Panc1 (cell line): ENCODE measurements at places on chromosomes 3 and 15. TPM values are rescaled to one million over a fixed set of nuclear protein-coding genes. Genes with fewer than 3 reads are reported as not detected.

GRCh38 chr3:165983284-165983683 is 146.1 kb upstream of the BCHE start:
- no peak for DNase-seq

GRCh38 chr15:91879158-91879557 is 25.6 kb downstream of the SLCO3A1 start:
- DNase-seq = no peak

DNA sequence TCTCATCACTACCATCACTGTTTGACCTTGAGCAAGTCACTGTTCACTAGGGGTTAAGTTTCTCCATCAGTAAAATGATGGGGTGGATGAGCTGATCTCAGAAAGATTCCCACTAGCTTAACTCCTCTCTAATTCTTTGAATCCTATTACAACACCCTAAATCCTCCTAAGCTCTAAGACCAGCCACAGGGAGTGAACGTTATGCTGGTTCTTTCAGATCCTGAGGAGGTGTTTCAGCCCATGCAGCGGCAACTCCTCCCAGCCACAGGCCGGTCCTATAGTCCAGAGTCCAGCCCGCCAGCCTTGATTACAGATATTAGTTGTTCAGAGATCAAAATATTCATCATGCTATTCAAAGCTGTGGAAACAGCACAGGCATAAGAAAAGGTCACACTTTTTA is 15.1 kb downstream of the MB21D2 start:
- DNase-seq = no peak

DNA sequence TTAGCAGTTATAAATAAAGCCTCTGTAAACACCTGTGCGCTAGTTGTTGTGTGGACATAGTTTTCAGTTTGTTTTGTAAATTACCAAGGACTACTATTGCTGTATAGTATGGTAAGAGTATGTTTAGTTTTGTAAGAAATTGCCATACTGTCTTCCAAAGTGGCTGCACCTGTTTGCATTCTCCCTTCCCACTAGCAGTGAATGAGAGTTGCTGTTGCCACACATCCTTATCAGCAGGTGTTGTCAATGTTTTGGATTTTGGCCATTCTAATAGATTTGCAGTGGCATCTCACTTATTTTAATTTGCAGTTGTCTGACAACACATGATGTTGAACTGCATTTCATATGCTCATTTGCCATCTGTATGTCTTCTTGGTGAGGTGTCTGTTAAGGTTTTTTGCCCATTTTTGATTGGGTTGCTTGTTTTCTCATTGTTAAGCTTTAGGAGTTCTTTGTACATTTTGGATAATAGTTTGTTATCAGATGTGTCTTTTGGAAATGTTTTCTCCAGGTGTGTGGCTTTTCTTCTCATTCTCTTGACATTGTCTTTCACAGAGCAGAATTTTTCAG is 14.9 kb downstream of the TCAIM start:
- DNase-seq = no peak

The RNF168 gene
- total RNA-seq = 21.3 TPM

- DNase-seq = no peak
These were observed 25.4 kb downstream of the PHLDB2 start for GRCh38 chr3:111884411-111885018.

The IMP3 gene
- 56.0 TPM for total RNA-seq

The CHDH gene
- total RNA-seq = 24.1 TPM

DNA sequence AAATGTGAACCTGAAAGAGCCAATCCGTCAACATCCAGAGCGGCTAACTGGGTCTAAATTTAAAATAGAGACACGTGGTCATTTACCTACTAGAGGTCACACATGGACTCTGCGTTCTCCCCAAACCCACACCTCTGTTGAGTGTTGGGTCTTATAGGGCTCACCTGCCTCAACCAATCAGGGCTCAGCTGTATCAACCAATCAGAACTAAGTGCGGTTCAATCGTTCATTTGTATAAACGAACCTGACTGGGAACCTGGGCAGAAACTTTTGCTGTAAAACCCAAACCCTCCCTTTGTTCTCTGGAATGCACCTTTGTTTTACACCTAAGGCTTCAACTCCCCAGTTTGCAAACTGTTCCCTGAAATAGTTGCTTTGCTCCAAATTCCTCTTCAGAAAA is 8.9 kb downstream of the DNAAF4 start:
- DNase-seq = no peak

DNA sequence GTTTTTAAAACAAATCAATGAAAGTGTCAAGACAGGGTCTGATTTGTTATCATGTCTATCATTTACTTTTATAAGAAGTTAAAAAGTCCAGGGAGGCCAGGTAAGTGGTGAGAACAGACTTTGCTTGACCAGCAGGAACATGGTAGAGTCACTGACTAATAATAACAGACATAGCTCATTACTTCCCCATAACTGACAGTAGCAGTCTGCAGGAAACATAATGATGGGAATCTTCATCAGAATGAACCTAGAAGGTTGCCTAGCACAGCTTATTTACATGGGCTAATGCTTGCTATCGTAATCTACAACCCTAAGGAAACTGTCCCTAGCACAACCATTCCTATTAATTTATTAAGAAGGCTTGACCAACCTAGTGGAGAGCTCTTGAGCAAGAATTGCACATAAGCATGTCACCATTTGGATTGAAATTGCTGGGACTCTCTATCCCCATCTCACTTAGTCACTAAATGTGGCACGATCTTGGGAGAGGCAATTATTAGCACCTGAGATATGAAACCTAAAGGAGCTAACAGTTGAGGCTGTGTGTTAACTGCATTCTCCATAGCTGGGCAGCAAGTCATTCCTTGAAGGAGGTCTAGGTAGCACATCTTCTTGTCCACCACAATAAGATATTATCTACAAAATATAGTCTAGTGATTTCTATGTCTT is 139.6 kb upstream of the ZBTB20 start:
- no peak for DNase-seq

The GOLGA8M gene
- total RNA-seq = 0.87 TPM

The CHST2 gene
- 0.26 TPM for total RNA-seq

DNA sequence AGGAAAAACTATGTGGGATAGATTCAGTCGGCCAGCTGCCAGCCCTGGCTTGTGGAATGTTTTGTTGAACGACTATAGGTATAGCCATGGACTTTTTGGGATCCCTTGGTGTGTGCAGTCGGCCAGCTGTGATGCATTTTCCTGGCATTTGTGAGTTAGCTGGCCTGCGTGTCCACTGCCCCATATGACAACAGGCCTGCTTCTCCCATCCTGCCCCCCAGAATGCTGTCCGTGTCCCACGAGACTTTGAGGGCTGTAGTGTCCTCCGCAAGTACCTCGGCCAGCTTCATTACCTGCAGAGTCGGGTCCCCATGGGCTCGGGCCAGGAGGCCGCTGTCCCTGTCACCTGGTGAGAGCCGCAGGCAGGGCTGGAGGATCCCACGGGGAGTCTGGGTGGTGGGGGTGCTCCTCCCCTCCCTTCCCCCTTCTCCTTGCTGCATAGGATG is 23.6 kb downstream of the PTPN23 start:
- DNase-seq = no peak

GRCh38 chr3:45168451-45168850 is 22.3 kb upstream of the CDCP1 start:
- DNase-seq = no peak

DNA sequence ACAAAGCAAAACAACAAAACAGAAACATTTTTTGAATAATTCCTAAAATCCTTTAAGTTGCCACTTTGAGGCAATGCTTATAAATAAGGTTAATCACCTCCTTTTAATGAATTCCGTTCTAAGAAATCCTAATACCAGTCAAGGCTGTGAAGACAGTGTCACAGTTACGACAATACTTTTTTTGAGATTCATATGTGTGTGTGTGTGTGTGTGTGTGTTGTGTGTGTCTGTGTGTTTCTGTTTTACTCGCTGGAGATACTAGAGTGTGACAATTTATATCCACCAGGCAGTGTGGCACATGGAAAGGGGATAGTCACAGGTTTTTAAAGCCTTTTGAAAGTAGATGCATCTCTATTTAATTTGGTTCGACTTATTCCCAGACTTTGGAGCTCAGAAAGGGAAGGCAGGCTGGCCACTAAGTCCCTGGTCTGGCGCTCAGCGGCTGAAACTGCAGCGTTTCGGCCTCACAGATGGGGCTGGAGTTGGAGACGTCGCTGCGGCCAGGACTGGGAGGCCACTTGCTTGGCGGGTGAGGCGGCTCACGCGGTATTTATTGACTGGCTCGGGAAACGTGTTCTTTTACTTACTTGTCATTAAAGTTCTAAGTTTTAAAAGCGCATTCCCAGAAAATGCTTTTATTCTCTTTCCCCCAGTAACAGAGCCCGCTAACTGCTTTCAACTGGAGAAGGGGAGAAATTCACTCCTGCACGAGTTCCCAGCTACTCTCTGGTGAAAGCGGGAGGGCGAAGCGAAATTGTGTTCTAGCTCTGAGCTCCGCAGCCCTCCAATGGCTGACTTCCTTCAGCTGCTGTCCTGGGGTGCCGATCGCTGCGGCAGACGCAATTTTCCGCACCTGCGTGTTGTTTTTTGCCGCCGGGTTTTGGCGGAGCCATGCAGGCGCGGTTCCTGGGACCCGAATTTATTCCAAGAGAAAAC is 13.7 kb downstream of the ZIC1 start:
- DNase-seq = no peak

GRCh38 chr15:92928225-92928750 is 28.2 kb downstream of the CHD2 start:
- DNase-seq = no peak

The UCN2 gene
- 1.8 TPM for total RNA-seq

GRCh38 chr3:185737020-185737419 is 87.8 kb downstream of the IGF2BP2 start:
- no peak for DNase-seq

DNA sequence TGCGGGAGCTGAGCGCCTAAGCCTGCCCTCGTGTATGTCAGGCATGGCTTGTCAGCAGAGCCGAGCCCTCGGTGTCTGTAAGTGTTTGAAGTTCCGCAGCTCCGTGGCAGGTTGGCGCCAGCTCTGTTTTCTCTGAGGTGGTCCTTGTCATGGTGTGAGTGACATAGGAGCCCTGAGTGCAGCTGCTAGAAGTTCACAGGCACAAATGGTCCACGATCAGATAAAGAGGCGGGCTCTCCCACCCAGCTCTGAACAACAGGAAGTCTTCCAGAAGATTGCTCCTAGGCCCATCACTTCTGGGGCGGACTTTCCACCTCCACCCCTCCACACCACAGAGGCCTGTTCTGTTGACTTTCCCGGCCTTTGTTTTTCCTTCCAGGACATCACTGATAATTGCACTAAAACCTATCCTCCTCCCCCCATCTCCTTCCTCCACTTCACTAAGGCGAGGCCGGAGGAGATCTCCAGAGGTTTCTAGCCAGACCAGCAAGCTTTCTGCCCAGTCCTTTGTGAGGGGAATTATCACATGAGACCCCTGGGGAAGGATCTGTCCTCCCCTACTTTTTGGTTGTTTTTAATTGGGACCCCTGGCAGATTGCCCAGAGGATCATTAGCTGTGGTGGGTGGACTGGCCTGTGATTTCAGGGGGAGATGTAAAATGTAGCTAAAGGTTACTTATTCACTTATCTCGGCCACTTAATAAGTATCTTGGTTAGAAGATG is 19.9 kb downstream of the ITPR1 start:
- DNase-seq = no peak

The SLC38A3 gene
- 6.0 TPM for total RNA-seq

- no peak for DNase-seq
These were observed 3.0 kb upstream of the TNFAIP8L3 start for GRCh38 chr15:51097553-51098330.

DNA sequence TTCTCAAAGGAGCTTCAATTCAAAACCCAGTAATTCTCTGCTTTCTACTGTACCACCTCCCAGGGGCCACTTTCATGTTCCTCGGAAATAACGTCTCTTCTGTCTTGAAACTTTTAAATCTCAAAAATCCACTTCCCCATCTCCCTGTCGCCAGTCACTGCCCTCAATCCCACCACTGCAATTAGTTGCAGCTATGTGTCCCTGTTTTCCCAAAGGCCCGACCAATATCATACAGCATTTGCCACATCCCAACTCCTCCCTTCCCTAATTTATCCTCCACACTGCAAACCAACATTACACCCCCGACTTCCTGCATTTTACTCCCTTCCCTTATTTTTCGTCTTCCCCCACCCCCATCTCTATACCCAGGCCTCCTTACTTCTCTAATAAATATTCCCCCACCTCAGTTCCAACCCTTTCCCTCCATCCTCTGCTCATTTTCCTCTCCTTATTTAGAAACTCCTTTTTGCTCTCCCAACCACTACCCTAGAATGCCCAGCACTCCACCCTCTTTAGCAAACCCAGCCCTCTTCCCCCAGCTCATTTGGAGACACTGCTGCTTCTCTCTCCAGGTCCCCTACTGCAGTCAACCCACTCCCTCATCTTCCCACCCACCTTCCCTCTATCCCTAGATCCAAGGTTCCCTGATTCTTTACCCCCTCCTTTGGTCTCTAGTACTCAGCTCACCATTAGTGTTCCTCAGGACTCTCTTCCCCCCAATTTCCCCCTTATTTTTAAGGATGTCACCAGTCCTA is 1.1 kb downstream of the NPTN start:
- DNase-seq = no peak

The CCR8 gene
- not detected for total RNA-seq

DNA sequence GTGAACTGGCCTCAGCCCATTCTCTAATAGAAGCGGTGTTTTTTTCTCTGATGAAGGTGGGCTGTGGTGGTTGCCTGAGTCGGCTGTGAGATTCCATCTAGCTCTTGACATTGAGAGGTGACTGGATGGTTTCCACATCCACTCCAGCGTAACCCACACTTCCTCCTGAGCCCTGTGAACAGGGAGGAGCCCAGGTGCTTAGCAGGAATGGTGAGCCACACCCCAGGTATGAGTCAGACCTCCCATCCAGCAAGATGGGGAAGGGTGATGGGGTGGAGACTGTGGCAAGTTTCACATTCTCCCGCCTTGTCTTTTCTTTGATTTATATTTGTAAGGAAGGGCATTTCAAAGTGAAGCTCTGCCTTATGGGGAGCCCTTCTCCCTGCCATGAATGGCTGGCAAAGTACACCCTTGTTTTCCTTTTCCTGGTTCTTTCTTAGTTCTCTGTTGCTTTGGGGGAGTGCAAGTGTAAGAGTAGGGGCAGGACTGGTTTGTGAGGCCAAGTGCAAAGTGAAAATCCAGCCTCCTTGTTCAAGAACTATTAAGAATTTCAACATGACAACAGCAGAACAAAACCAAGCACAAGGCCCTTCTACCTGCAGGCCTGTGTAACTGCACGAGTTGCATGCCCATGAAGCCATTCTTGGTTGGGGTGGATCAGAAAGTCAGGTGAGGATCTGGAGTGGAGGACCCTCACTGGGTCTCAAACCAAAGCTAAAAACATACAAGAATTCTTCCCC is 4.6 kb upstream of the TPRG1 start:
- DNase-seq = no peak

The INKA1 gene
- 2.2 TPM for total RNA-seq

DNA sequence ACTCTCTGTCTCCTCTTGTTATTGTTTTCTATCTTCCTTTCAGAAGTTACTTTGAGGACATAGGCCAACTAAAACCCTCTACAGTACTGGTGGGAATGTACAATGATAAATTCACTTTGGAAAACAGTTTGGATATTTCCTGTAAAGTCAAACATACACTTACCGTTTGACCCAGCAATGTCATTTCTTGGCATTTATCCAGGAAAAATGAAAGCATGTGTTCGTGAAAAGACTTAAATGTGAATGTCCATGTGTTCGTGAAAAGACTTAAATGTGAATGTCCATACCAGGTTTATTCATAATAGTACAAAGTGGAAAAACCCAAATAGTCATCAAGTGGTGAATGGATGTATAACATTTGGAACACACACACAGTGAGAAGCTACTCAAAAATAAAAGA is 361.5 kb upstream of the DPH6 start:
- no peak for DNase-seq

The EXD1 gene
- 0.15 TPM for total RNA-seq

- no peak for DNase-seq
These were observed 50.9 kb upstream of the MAP3K13 start for GRCh38 chr3:185311991-185312390.

- DNase-seq = no peak
These were observed 21.0 kb upstream of the FBXL2 start for GRCh38 chr3:33256249-33256648.

- DNase-seq = no peak
These were observed 238.4 kb upstream of the CTDSPL start for GRCh38 chr3:37622999-37623883.
